Left cardiac atrium (tissue), 4 donors: ENCODE measurements at places on chromosomes 2 and 18.

DNA sequence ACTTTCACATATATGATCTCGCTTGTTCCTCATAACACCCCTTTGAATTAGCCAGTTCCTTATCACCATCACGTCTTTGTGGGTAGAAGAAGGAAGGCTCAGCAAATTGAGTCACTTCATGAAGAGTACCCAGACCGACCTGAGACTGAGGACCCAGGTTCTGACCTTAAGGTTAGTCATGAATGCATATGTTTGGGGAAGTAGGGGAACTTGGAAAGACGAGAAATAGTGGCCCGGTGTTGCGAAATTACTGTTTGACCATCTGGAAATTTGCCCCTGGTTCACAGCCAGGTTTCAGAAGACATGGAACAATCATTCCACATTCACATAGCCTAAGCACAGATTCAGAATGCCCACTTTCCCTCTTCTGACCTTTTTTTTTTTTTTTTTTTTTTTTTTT lies 59.8 kb downstream of the MEIS1 start:
- peak; percentile 64 for DNase-seq

- no peak for DNase-seq
These were observed 29.8 kb downstream of the EPC2 start for GRCh38 chr2:148674063-148675020.

- no peak for DNase-seq
These were observed 31.3 kb downstream of the DGKD start for GRCh38 chr2:233385489-233386044.

- no peak for DNase-seq
These were observed 199.8 kb downstream of the ZFP36L2 start for GRCh38 chr2:43026426-43027096.

- no peak for DNase-seq
These were observed 714.6 kb downstream of the ERBB4 start for GRCh38 chr2:211823886-211824479.

- no peak for DNase-seq
These were observed 94.7 kb downstream of the ANKRD44 start for GRCh38 chr2:197215748-197216360.

DNA sequence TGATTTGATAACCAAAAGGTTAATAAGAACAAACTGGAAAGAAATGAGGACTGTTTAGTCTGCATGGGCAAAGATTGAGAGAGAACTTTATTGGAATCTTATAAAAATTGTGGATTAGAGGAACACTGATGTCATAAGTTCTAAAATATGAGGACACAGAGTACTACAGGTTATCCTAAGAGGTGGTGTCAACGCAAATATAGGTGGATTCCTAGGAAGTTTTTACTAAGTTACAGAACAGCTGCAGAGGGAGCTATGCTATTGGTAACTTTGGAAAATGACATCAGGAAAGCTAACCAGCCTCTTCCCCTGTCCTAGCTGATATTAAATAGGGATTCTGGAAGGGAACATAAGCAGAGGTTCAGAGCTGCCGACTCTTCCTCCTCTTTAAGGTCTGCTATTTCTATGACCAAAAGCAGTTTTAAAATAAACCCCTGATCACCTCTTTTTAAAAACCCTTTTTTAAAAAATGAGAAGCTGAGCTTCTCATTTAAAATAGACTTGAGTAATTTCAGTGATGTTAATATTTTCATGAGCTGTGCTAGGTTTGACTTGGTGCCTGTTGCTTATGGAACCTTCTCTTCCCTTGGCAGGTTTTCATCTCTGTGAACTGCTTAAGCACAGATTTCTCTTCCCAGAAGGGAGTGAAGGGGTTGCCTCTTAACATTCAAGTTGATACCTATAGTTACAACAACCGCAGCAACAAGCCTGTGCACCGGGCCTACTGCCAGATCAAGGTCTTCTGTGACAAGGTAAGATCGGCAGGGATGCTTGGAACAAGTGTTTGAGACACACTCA lies 34.2 kb downstream of the GRHL1 start:
- no peak for DNase-seq

DNA sequence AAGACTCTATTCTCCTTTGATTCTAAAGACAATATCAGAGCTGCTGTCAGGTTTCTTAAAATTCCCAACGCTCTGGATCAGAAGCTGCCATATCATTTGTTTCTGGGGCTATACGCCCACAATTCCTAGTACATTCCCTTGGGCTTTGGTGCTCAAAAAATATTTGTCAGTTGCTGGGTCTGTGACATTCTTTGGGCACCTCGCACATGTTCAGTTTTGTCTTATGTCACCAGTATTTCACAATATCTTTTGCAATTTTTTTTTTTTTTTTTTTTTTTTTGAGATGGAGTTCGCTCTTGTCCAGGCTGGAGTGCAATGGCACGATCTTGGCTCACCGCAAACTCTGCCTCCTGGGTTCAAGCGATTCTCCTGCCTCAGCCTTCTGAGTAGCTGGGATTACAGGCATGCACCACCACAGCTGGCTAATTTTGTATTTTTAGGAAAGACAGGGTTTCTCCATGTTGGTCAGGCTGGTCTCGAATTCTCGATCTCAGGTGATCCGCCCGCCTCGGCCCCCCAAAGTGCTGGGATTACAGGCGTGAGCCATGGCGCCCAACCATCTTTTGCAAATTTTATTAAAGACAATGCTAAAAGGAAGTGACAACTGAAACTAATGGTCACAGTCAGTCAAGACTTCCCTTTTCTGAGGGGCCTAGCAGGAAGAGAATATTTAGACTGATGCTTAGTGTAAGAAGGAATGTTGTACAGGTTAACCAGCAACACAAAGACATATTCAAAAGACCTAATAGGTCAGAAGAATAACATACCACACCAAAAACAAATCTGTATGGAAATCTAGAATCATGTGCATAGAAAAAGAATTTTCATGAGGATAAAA lies 6.8 kb downstream of the ZNF397 start:
- DNase-seq, result no peak

GRCh38 chr2:191296083-191297006 lies 51.1 kb downstream of the MYO1B start:
- DNase-seq, result no peak

DNA sequence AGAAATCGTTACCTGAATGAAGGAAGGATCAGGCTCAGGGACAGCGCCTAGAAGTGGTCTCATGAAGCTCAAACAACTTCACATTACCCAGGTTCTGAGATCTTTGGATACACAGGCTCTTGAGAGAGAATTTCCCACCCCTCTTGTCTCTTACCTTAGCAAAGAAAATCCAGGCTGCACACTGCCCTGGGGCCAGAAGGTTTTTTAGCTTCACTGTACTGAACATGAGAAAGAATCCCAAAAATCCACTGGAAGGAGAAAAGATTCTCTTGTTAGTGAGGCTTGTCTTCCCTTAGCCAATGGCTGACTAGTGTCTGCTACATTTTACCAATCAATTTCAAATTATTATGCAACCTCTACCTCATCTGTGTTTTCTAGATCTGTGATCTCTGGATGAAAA lies 101.0 kb upstream of the RIOK3 start:
- no peak for DNase-seq

- no peak for DNase-seq
These were observed 34.1 kb downstream of the SS18 start for GRCh38 chr18:26056291-26056690.

- DNase-seq, result no peak
These were observed 370.8 kb downstream of the NUP35 start for GRCh38 chr2:183495079-183495478.

DNA sequence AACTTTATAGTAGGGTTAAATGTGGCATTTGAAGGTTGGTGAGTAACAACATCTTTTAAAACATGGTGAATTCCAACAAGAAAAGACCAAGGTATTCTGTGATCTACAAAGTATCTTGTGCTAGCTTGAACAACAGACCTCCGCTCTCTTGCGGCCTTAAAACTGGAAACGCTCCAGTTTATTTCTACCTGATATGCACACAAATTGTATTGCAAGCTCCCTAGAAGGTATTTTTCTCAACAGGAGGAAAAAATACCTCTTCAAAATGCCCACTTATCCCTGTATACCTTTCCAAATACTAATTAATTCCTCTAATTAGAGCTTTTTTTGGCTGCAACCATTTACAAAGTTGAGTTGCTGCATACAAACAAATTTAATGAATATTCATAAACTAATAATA lies 69.5 kb downstream of the KCNH7 start:
- no peak for DNase-seq

DNA sequence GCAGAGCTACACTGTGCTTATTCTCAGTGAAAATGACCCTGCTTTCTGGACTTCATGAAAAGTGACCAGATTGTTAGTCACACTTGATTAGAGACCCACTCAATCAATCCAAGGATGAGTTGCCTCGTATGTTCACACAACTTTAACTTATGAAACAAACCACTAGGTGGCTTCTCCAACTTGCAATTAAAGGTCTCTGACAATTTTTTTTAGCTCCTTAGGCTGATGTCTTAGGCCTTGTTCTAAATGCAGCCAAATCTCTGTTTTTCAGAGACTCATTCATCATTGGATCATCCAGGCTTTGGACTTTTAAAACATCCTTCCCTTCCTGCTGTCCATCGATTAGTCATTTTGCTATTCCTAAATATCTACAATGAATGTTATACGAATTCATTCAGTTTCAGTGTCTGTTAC lies 63.4 kb downstream of the MREG start:
- no peak for DNase-seq

GRCh38 chr2:165898381-165898780 lies 55.2 kb downstream of the TTC21B start:
- no peak for DNase-seq

- no peak for DNase-seq
These were observed 100.8 kb upstream of the MYCN start for GRCh38 chr2:15839426-15840124.

- DNase-seq, result no peak
These were observed 69.0 kb downstream of the ANKRD44 start for GRCh38 chr2:197241596-197241995.

DNA sequence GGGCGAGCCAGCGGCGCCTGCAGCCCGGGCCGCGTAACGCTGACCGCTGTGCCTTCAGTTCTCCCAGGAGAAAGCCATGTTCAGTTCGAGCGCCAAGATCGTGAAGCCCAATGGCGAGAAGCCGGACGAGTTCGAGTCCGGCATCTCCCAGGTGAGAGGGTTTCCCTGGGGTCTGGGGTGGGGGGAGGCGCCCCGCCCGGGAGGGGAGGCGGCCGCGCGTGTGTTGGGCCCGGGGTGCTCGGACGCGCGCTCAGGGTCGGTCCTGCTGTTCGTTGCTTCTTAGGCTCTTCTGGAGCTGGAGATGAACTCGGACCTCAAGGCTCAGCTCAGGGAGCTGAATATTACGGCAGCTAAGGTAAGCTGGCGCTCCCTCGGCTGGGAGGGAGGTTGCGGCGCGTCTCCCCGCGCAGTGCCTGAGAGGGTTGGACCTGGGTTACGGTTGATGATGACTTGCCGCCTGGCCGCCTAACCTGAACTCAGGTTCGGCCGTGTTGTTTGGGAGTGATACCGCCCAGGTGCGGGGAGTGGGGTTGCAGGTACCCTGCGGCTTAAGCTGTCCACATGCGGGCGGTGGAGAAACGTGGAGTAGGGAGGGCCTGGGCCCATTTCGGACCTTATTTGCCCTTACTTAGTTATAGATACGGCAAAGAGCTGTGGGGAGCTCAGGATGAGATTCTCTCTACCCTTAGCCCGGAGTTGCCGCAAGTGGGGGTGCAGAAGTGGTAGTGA lies 638 bp downstream of the RPS7 start:
- DNase-seq, result no peak

DNA sequence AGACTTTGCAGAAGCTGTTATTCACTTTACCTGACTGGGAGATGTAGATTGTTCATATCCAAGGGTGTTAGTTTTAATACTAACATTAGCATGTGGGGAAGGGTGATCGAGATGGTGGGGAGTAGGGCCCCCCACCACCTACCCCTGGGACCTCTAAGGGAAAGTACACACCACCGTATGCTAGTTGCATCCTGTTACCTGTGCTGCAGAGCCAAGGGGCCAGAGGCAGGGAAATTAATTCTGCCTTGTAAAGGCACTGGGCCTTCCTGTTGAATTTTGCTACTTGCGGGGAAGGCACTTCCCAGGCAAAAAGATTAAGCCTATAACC lies 9.0 kb downstream of the STEAP3 start:
- DNase-seq, result no peak

GRCh38 chr2:167100506-167100905 lies 212.2 kb downstream of the XIRP2 start:
- DNase-seq, result no peak
